Stimulated activated CD8-positive, alpha-beta memory T cell treated with anti-CD3 and anti-CD28 coated beads, Interleukin-7, amount 100 ng/mL, for 1 hour (primary cell): ENCODE measurements at places on chromosomes 6 and 20.

DNA sequence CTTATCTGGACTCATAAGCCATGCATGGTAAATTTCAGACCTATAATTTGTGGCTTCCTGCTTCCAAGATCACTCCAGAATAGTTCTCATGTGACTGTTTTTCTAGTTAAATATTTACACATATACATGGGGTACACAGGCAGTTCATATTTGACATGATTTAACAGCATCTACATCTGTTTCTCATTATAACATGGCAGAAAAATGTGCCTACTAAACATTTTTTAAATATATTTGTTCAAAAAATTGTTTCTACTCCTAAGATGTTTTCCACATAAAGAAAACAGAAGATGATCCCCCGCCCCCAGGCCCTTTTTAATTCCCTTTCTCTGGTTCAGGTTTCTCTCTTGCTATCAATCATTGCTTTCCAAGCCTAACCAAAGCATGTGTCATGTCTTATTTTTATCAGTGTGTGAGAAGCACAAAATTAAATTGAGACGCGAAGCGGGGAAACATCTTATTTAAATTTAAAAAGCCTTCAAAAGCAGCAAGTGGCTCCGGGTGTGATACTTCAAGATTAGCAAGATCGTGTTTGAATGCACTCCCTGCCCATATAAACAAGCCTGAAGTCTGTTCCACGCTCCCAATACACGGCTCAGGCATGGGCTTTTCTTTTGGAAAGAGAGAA lies 37.3 kb downstream of the IPCEF1 start:
- no peak for DNase-seq

GRCh38 chr6:72748759-72749158 lies 126.9 kb downstream of the KCNQ5 start:
- no peak for DNase-seq

DNA sequence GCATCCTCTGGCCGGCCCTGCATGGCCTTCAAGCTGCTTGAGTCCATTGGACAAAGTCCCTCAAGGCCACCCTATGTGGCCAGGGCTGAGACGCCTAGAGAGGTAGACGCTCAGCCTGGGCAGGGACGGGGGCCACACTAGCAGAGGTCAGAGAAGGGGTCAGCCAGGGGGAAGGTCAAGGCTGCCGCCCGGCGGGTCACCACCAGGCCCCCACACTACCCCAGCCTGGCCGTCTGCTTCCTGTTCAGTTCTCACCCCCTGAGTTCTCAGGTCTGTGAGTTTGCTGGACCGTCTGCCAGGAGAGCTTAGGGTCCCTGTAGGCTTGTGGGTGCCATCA lies 37.3 kb downstream of the NTSR1 start:
- no peak for DNase-seq

GRCh38 chr6:3186974-3187382 lies 29.6 kb upstream of the TUBB2A start:
- DNase-seq: no peak

DNA sequence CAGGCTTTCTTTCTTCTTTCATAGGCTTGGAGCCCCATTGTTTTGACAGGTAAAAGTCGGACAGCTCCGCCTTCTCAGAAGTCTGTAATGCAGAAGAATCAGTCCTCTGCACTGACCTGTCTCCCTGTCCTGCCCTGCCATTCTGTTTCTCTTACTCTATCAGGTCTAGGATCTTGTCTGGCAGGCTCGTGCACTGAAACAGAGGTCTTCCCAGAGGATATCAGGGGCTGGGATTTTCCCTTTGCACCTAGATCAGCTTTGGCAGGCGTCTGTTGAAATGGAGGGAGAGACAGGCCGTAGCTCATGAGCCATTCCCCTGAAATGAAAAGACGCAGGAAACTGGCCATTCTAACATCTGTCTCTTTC lies 25.0 kb downstream of the KIF3B start:
- DNase-seq: no peak
